ENCODE measurements at places on chromosomes 7 and 10.

DNA sequence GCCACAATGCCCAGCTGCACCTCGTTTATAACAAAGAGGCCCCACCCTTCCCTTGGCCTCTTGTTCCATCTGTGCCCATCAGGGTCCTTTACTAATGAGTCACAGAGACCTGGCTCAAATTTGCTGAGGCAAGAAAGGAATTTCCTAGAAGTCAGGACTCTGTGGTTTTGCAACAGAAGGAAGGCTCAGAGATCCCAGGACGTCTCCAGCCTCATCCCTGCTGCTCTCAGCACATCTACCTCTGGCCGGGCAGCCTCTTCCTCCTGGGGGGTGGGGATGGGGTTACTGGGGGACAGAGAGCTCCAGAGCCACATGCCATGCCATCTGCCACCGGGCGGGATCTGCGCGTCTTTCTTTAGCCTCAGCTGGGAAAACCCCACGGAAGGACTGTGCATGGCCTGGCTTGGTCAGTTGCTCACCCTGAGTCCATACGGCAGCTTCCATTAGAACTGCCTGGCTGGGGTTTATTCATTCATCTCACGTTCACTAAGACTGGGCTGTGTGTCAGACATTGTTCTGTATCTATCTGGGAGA is 41.9 kb upstream of the PSMG3 start:
- DNase-seq, result no peak

- DNase-seq, result no peak
Measured at GRCh38 chr7:101915000-101915399, 97.6 kb downstream of the CUX1 start.

DNA sequence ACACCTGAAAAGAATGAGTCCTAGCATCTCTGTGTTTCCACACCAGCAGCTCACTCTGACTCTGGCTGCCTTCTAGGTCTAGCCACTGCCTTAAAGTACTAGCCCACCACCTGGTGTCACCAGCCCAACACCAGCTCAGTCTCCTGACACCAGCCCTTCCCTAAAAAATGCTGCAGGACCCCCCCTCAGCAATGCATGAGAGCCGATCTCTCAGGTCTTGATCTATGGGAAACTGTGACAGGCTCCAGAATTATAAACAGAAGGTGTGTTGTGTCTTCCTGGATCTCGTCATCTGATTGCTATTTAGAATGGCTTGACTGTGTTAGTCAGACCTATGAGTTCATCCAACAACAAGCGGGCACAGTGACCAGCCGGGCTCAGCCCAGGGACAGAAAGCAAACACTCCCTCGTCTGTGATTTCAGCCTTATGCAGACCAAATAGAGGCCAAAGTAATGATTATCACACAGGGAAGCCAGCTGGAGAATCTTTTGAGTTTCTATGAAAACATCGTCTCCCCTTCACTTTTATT is 66.6 kb downstream of the CUBN start:
- DNase-seq, result no peak

DNA sequence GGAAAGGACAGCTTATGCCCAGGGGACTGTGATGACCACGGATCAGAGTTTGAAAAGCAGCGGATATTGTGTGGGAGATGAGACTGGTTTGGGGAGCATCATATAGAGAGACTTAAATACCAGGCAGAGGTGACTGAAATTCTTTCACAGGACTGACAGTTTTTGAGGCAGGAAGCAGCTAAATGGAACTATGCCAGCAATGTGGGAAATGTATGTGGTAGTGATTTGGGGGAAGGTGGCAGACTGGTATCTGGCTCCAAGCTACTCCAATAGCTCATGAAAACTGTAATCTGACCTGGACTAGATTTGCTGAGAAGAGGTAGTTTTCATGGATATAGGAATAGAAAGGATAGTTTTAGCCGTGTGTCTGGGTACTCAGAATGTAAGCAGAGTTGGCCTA is 592.6 kb downstream of the REEP3 start:
- no peak for DNase-seq

DNA sequence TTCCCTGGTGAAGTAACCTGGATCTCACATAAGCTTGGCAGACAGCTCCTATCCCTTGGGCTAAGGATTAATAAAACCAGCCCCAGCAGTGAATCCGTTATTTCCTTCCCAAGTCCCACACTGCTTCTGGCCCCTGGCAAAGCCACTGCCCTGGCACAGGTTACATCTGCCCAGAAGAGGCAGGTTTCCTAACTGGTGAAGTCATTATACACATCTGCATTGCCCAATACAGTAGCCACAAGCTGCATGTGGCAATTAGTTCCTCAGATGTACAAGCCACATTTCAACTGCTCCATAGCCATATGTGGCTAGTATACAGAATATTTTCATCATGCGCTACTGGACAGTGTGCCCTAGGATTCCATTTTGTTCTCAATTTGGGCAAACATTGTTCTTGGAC is 273.0 kb downstream of the GRM8 start:
- no peak for DNase-seq

- no peak for DNase-seq
Measured at GRCh38 chr10:5732141-5732540, 47.5 kb downstream of the TASOR2 start.

DNA sequence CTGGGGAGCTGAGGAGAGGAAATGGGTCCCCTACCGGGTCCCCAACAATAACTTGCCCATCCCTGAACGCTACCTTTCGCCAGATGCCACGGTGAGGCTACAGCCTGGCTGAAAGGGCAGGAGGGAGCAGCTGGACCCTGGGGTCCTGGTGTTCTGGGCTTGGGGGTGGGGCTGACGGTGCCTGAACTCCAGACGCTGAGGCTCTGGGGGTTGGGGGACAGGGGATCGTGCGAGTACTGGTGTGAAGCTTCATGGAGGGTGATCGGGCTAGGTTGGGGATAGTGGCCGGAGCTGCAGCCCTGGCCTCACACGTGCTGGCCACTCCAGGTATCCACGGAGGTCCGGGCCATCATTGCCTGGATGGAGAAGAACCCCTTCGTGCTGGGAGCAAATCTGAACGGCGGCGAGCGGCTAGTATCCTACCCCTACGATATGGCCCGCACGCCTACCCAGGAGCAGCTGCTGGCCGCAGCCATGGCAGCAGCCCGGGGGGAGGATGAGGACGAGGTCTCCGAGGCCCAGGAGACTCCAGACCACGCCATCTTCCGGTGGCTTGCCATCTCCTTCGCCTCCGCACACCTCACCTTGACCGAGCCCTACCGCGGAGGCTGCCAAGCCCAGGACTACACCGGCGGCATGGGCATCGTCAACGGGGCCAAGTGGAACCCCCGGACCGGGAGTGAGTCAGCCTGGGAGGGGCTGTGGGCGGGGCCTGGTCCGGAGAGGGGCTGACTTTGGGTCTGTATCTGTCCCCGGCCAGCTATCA is 8.3 kb downstream of the AEBP1 start:
- DNase-seq, result no peak

DNA sequence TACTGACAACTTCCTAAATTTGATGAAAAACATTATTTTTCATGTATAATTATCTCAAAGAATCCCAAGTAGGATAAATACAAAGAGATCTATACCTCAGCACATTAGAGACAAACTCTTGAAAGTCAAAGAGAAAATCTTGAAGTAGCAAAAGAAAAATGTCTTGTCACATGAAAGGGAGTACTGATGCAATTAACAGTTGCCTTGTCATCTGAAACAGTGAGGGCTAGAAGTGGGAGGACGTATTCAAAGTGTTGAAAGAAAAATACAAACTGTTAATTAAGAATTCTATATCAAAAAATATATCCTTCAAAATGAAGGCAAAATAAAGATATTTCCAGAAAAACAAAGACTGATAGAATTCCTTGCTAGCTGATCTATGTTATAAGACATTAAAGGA is 35.5 kb upstream of the ARHGAP22 start:
- no peak for DNase-seq
